ENCODE measurements at places on chromosomes 11 and 22. TPM values are rescaled to one million over a fixed set of nuclear protein-coding genes. Genes with fewer than 3 reads are reported as not detected.

Gene MFNG
- total RNA-seq = 71.2 TPM

Gene GVQW3
- 5.9 TPM for total RNA-seq

Gene TIGD3
- total RNA-seq = not detected

Gene HEPACAM
- not detected for total RNA-seq

GRCh38 chr22:42997582-42998090 is 17.3 kb downstream of the PACSIN2 start:
- no peak for DNase-seq

DNA sequence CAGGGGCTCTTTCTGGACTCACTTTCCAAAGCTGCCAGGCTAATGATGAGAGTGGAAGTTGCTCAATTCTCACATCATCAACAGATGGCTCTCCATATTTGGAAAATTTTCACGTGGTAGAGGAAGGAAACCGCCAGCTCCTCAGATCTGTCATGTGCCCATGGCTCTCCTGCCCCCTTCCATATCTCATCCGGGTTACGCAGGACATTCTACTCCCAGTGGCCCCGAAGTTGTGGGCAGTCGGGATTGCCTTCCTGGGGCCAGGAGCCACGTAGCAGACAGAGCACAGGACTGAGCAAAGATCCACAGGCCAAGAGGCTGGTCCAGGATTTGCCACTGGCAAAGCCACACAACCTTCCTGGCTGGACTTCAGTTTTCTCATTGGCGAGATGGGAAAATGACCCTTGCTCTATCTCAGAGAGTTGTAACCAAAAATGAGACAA is 38.8 kb downstream of the RPUSD4 start:
- no peak for DNase-seq

All from uterus (tissue), 4 donors.